ENCODE measurements at places on chromosomes 3 and 15.

- no peak for DNase-seq
These were observed 39.6 kb downstream of the ATP13A3 start for GRCh38 chr3:194447161-194447560.

GRCh38 chr3:49006408-49007067 is 653 bp upstream of the WDR6 start:
- no peak for DNase-seq

DNA sequence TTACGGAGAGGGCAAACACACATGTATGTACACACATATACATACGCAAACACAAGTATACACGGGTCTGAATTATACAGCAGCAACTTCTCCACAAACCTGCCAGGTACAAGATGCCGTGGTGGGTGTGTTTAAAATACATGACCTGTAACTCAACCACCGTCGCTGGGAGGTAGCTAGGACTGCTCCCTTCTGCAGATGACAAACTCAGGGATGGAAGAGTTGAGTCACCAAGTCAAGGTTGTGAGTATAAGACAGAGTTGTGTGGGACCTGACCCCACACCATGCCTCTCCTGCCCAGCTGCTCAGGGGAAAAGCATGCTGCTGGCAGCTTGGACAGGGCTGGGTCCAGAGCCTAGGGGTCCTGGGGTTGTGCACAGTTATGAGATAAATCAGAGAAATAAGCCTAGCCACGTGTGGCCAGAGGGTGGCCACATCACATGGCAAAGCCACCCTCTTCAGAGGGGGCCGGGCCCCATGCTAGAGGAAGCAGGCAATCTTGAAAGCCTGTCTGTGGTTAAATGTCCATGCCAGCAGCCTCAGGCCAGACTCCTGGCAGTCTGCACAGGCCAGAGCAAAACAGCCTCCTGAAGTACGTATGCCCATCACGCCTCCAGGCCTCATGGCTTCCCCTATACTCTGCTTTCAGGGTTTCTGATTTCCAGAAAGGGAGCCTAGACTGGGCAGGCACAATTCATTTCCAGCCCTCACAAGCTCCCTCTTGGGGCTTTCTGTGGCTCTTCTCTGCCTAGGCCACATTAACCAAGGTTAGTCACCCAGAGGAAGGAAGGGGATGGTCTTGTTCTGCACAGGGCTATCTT is 107.7 kb upstream of the RPL32 start:
- no peak for DNase-seq

GRCh38 chr3:116671151-116671550 is 38.4 kb upstream of the TUSC7 start:
- no peak for DNase-seq

DNA sequence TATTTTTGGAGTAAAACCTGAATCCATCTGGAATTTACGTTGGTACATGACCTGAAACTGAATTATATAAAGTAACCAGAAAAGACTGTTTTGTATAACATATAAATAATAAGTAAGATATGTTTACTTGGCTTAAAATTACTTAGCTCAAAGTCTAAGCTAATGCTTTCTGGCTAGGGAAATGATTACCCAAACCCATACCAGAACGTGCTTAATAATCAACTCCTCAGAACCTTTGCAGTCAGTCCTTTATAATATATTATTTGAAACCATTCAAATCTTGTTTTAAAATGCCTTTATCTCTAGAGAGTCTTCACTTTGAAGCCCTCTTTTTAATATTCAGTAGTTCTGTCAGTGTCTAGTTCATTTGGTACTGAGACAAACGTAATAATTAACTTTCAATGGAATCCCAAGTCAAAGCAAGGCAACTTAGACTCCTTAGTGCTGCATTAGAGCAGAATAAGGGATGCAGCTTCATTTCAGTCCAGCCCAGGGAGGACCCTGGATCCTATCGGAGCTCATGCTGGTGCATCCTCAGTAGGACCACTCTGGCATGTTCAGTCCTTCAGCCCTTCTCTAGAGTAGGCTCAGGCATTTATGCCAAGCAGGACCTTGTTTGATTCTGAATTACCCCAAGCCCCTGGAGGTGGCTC is 81.6 kb downstream of the MME start:
- no peak for DNase-seq

DNA sequence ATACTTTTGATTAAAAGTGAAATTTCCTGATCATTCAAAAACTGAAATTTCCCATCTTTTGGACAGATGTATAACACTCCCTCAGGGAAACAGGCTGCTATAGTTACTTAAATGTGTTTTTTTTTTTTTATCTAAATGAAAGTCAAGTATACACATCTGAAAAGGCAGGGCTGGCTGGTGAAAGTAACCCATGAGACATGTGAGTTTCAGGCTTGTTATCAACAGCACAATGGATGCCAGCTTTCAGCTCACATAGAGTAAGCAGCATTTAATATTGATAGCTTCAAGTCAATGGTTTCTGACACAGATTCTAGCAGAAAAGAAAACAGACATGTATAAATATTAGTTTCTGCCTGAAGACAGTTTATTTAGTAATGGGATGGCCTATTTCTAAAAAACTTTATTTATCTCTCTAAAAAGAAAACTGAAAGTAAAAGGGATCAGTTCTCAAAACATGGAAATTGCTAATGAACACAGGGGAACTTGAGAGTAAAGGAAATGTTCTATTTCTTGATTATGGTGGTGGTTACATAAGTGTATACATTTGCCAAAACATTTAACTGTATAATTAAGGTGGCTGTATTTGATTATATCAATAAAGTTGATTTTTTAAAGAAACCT is 89.7 kb upstream of the CMC1 start:
- no peak for DNase-seq

GRCh38 chr3:69881756-69882428 is 117.6 kb upstream of the SAMMSON start:
- DNase-seq, result no peak

Measured in NCI-H2171 treated with DMSO at 0.1 percent for 48 hours (cell line).